Stimulated activated CD8-positive, alpha-beta memory T cell treated with anti-CD3 and anti-CD28 coated beads, Interleukin-2, amount 100 ng/mL, for 1 hour (primary cell): ENCODE measurements at places on chromosomes 12 and 14.

GRCh38 chr12:52160200-52160599 lies 31.6 kb downstream of the KRT80 start:
- DNase-seq = no peak

DNA sequence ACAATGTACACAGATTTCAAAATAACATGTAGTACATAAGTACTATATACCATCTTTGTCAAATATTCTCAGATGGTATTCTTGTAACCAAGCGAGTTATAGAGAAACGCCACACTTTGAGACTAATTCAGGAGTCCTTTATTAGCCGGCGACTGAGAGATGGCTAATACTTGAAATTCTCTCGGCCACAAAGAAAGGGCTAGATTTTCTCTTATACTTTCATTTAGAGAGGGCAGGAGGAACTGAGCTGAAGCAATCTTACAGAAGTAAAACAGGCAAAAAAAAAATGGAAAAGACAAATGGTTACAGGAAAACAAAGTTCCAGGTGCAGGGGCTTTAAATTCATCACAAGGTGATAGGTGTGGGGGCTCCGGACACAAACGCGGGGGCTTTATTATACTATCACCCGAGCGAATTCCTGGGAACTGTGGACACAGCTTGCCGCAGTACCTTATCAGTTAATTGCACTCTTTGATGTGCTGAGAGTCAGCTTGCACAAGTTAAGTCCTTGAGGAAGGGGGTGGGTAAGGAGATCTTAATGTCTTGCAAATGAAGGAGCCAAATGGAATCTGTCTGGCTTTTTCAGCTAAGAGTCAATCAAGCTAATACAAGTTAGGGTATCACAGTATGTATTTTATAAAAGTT lies 382.3 kb downstream of the KCNH5 start:
- no peak for DNase-seq

DNA sequence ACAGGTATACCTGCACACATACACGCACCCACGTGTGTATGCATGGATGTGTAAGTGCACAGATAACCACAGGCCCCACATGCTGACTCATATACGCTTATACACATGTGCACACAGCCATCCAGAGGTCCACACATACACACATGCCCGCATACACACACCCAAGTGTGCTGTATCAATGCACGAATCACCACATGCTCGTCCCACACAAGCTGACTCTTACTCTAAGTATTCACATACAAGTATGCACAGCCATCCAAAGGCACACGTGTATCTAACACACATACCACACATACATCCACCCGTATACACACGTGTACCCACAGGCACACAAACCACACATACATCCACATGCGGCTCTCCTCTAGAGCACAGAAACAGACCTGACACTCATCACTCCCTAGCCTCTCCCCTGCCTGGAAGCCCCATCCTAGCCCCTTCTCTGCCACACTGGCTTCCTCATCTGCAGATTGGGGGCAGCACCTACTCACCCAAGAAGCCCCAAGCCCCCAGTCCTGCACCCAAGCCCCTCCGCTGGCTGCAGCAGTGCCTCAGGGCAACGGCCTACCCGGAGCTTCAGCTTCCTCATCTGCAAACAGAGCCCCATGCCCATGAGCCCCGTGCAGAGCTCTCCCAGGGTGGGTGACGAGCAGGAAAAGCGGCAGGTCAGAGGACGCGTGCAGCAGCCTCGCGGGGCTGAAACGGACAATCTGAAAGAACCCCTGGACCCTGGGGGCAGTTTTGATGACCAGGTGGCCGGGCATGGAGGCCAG lies 105.4 kb downstream of the NCOR2 start:
- no peak for DNase-seq

DNA sequence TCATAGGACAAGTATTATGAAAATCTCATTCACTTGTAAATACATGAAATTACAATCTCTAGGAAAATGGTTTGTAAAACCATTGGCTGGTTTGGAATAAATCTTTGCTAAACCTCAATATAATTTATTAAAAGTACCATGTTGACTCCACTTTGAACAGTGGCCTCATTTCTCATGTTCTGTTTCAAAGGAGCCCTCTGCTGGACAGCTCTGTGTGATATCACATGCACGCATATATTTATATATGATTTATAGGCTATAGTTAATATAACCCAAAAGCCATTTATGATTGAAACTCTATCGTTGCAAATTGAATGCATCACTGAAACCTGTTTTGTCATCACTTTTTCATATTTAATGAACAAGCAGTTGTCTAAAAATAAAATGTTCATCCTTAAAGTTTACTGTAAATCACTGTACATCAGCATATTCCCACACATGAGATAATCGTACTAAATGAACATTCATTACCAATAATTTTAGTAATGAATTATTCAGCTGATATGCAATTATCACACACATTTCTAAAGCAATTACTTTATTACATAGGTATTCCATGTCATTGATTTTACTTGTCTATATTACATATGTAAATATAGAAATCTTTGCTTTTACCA lies 493.8 kb downstream of the NPAS3 start:
- DNase-seq = no peak

- no peak for DNase-seq
Measured at GRCh38 chr12:71642264-71642663, 21.4 kb downstream of the ZFC3H1 start.

GRCh38 chr14:34135492-34135891 lies 184.6 kb upstream of the EGLN3 start:
- no peak for DNase-seq

- DNase-seq = no peak
Measured at GRCh38 chr12:131854861-131855476, 26.8 kb downstream of the MMP17 start.

- DNase-seq = no peak
Measured at GRCh38 chr12:57751432-57751787, 700 bp downstream of the CDK4 start.
